Mucosa of gallbladder (tissue), 1 donor: ENCODE measurements at places on chromosomes 5 and 9. TPM values are rescaled to one million over a fixed set of nuclear protein-coding genes. Genes with fewer than 3 reads are reported as not detected.

MELK gene
- total RNA-seq = 2.0 TPM

SV2C gene
- total RNA-seq = 0.20 TPM

ORM2 gene
- 2.8 TPM for total RNA-seq

UNC13B gene
- total RNA-seq = 59.1 TPM

FBN2 gene
- 3.5 TPM for total RNA-seq

C9orf85 gene
- total RNA-seq = 11.5 TPM

PCDHGB4 gene
- 5.2 TPM for total RNA-seq

NOL8 gene
- total RNA-seq = 25.1 TPM

SGCD gene
- total RNA-seq = 10.6 TPM

RLN1 gene
- not detected for total RNA-seq

DNA sequence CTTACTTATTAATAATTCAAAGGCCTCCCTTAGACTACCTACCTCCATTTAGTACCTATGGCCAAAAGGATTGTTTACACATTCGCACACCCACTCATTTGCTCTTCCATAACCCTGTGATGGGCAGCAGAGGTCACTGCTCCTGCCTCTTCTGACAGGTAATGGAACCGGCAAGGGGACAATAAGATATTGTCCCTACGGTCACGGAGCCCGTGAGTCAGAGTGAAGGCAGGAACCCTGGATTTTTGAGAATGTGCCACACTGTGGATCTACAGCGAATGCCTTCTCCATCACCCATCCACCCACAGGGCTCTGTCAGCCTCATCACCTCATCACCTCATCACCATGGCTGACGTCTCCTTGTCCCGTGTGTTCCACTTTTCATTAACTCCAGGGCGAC, 132.3 kb downstream of the MYO10 start:
- DNase-seq = no peak

GRCh38 chr9:117335837-117336433, 78.9 kb downstream of the ASTN2 start:
- no peak for DNase-seq

- DNase-seq = no peak
These were observed 379.7 kb upstream of the IRX2 start for GRCh38 chr5:3131161-3131560.

GRCh38 chr5:171272996-171273970, 35.8 kb upstream of the TLX3 start:
- DNase-seq = no peak

DNA sequence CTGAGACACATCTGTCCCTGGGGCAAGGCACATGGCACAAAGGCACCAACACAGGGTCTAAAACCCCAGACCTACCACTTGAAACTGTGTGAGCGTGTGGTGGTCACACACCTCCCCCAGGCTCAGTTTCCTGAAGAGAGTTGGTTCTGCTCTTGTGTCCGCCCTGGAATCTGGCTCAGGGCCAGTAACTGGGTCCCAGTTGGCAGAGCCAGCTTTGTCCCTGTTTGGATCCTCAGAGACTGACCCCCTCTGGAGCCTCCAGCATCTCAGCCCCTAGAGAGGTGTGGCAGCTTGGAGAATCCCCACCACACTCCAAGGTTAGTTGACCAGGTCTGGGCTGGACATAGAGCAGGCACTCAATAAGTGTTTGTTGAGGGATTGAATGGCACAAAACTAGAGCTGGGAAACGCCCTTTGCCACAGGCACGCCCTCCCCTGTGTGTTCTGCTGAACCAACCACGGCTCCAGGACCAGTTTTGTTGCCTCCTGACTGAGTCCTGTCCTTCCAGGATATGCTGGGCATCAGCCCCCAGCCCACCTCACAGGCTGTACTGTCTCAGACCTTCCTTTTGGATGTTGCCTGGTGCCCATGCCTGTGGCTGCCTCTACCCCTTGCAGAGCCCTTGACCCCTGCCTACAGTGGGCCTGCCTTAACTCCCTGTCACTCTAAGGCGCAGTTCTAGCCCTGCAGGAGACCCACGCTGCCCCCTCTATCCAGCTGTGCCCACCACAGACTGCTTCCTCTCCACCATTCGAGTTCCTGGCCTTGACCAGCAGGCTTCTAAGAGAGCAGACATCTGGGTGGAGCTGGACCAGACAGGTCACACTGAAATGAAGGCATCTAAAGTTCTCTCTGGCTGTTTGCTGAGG, 3.8 kb upstream of the PDLIM4 start:
- DNase-seq = no peak

GRCh38 chr5:61525512-61526206, 193.6 kb downstream of the ZSWIM6 start:
- no peak for DNase-seq

GRCh38 chr5:87850843-87851242, 417.8 kb downstream of the TMEM161B start:
- no peak for DNase-seq

DNA sequence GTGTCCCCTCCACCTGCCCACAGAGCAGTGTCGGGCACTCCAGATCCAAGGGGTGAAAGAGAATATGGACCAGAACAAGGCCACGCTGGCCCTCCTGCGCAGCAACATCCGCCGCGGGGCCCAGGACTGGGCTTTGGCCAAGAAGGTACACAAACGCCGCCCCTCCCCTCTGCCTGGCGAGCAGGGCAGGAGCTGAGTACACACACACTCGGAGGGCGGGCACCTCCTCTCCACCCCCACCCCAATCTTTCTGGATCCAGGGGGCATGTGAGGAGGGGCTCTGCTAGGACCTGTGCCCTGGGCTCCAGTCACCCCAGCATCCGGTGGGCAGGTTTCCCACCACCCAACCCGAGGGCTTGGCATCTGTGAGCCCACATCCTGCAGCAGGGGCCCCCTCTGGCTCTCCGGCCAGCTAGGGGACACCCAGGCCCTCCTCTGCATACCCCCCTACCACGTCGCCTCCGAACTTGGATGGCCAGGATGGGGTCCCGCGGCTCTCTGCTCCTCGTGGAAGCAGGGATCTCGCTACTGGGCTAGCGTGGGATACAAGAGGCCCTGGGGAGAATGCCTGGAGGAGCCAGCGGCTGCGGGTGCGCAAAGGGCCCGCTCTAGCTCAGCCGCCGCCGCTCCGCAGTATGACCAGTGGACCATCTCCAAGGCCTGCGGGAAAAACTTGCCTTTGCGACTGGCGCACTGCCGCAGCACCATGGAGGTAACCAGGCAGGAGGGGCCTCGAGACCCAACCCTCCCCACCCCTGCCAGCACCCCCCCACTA, 3.1 kb downstream of the CCDC183 start:
- DNase-seq = no peak

GRCh38 chr5:153352685-153353219, 137.7 kb upstream of the GRIA1 start:
- DNase-seq = no peak

DNA sequence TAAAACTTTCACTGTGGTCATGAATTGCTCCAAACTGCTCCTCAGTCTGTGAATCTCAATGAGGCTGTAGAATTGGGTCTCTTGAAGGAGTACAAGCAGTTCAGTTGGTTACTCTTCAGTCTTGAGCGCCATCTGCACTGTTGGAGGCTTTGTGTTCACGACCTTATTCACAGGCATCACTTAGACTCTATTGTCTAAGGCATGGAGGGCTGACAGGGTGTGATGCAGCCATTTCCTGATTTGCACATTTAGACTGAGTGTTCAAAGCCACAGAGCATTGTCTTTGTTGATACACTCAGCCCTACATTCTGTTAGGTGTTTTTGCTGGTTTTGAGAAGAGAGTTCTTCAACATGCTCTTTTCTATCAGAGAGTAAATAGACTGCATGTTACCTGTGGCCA, 355.9 kb upstream of the RIOK2 start:
- no peak for DNase-seq

DNA sequence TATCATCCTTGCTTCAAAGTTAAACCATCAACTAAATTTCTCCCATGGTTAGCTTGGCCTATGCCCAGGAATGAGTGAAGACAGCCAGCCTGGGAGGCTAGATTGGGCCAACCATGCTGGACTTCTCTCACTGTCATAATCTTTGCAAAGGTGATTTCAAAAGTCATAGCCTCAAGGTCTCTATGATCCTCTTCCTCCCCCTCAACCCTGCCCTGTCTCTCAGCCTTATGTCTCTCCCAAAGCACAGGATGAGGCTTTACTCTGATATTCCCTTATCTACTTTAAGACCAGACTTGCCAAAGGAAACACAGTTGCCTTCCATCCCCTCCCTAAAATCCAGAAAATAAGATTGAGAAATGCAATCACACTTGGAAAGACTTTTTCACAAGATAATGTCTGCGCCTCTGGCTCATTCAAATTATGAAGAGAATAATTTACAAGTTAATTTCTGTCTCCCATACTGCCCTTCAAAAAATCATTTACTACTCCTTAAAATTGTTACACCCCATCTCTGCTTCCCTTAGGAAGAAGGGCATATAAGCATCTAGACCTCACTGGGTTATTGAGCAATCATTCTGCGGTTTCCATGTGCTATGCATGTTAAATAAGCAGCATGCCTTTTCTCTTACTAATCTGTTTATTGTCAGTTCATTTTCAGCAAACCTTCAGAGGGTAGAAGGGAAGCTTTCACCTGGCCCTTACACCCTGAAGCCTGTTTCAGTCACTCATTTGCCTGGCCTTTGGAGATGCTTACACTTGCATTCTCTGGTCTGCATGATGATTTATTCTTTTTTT, 113.8 kb upstream of the ANKRD55 start:
- no peak for DNase-seq

DNA sequence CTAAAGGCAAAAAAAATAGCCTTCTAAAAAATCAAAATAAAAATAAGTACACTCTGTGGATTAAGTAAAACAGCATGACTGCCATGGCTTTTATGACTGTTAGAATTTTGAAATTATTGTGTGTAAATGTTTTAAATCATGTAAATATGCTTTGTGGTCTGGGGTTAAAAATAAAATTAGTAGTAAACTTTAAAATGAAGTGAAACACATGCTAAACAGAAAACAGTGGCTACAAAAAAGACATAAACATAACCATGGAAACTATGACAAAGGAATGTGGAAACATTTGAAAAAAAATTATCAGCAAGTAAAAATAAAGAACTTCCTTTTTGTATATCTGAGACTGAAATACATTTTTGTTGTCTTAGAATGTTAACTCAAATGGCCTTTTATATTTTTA, 134.5 kb upstream of the SPEF2 start:
- no peak for DNase-seq

DNA sequence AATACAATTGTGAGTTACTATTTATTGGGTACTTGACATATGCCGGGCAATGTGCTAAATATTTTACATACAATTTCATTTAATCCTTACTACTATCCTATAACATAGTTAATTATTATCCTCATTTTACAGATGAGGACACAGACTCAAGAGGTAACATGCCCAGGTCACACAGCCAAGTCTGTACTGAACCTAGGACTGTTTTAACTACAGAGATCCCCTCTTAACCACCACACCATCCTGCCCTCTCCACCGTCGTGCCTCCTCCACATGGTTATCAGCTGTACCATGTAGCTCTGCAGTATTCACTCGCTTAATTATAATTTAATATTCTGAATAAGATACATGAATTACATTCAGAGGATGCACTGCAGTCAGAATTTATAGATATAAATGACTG, 5.3 kb downstream of the RAB14 start:
- DNase-seq = no peak
